ENCODE measurements at places on chromosomes 13 and 19. TPM values are rescaled to one million over a fixed set of nuclear protein-coding genes. Genes with fewer than 3 reads are reported as not detected.

SLC10A2 gene
- total RNA-seq, result not detected

DNA sequence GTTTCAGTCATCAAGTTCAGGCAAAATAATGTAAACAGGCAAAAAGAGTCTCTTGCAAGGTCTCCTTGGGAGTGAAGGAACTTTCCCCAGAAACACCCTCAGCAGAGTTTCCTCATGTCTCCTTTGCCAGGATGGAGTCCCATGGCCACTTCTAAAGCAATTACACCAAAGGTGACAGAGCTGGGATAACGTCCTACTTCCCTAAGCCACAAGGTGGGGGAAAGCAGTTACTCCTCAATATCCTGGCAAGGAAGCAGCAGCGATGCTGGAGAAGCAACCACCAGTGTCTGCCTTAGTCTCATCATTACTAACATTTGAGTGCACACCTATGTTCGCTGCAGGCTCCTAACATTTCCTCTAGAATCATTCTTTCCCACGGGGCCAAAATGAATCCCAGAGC lies 88.6 kb downstream of the UBL3 start:
- no peak for DNase-seq

DNA sequence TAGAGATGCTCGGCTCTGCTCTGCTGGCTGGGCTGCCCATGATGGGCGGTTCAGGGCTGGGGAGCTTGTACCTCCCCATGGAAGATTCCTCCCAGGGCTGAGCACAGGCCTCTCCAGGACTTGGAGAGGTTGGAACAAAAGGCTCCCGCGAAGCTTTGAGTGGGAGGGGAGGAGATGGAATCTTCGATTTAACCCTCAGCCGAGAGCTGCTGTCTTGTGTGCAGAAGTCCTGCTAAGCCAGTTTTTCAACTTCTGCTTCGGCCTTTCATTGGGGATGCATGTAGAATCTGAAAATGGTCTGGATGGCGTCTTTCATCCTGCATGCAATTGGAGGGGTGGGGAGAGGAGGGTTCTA lies 163.3 kb downstream of the KDM4B start:
- DNase-seq, result no peak

ELSPBP1 gene
- not detected for total RNA-seq

UNC13A gene
- total RNA-seq, result 29.6 TPM

- no peak for DNase-seq
Measured at GRCh38 chr13:76267216-76267615, 619.0 kb downstream of the KCTD12 start.

- DNase-seq, result no peak
Measured at GRCh38 chr19:48329167-48329891, 4.0 kb downstream of the EMP3 start.

DNA sequence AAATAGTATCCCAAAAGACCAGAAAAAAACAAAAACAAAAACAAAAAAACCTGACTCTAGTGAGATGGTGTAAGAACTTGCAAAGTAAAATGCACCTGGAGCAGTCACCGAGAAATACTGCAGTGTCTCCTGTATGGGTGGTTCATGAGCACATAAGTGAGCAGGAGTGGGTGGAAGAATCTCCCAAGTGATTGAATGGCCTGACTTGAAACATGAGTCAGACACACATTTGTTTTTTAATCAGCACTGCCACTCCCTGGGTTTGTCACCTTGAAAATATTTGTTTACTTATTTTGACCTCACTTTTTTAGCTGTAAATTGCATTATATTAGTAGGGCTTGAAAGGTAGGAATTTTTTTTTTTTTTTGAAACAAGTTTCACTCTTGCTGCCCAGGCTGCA lies 2.0 kb downstream of the ZNF431 start:
- DNase-seq, result no peak

SYNE4 gene
- not detected for total RNA-seq
